ENCODE measurements at places on chromosomes 12 and 14. TPM values are rescaled to one million over a fixed set of nuclear protein-coding genes. Genes with fewer than 3 reads are reported as not detected.

DNA sequence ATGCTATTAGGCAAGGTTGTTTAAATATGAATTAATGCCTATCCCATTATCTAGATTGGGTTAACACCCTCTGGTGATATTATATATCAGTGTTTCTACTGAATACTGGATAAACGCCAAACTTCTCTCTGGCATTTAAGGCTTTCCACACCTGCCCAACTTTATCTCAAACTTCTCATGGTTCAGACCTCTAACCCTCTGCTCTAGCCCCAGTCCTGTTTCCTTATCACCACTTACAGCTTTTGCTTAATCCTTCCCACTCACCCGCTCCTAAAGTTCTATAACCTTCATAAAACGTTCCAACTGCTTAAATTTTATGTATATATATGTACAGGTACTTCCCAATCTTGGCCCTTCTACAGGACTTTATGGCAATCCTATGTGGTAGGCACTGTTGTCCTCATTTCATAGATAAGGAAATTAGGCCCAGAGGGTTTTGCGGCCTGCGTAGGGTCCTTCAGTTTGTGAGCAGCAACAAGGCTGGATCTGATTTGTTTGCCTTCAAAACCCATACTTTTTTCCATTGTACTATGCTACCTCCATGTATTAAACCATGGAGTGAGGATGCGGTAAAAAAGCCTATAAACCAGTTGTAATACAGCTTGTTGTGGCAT, 1.2 kb downstream of the LPCAT3 start:
- DNase-seq, result peak; percentile 5

DNA sequence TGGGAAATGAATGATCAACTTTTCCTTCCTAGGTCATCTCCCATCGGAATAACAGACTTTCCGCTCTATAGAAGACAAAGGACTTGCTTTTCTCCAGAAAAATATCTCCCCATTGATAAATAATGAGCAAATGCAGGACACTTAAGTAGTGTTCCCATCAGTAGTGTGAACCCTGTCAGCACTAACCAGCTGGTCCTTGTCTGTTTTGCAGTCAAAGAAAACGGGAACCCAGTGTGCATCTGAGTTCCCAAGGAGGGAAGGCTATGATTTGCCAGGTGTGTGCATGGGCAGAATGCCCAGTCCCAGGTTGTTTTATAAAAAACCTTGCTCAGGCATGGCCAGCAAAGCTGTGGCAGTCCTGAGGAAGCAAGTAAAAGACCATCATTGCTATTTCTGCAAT, 256.5 kb upstream of the HMGA2 start:
- no peak for DNase-seq

GRCh38 chr12:12628013-12628412, 16.3 kb downstream of the CREBL2 start:
- DNase-seq, result no peak

- peak; percentile 88 for DNase-seq
These were observed 613 bp downstream of the ARHGEF40 start for GRCh38 chr14:21070610-21071224.

DNA sequence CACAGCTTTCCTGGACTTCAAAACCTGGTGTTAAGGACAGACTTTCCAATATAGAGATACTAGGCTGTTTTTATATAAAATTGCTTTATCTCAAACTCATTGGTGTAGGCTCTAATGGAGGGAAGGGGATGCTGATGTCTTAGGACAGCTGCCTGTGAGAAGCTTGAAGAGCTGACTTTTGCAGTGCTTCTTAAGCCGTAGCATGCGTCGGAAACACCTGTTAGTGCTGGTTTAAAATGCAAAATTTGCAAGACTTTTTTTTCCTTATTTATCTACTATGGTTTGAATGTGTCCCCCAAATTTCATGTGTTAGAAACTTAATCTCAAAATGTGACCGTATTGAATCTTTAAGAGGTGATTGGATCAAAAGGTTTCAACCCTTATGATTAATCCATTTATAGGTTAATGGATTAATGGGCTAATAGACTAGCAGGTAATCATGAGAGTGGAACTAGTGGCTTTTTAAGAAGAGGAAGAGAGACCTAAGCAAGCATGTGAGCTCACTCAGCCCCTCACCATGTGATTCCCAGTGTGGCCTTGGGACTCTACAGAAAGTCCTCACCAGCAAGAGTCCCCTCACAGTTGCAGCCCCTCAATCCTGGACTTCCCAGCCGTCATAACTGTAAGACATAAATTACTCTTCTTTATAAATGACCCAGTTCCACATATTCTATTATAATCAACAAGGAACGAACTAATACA, 60.9 kb upstream of the FUT8 start:
- DNase-seq, result no peak

FGF6 gene
- polyA plus RNA-seq, result 28.2 TPM

UBR7 gene
- 30.3 TPM for polyA plus RNA-seq

GRCh38 chr14:90857866-90858265, 41.6 kb upstream of the TTC7B start:
- DNase-seq, result no peak

- DNase-seq, result no peak
These were observed 150.1 kb upstream of the FSCB start for GRCh38 chr14:44657203-44657602.

DNA sequence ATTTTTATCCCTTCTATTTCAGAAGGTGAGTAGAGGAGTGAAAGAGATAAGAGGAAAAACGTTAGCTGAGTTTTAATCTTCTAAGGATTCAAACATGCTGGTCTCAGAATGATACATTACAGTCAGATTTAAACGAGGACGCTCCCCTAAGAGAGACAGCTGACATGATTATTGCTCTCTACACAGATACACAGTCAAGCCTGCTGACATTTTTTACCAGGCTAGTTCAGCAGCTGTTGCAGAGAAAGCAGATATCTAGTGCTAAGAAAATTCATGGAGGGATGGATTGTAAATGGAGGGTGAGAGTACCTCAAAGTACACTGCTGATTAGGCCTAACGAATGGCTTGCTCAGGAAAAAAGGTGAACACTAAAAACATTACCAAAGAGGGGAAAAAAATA, 31.9 kb upstream of the SOS2 start:
- DNase-seq, result peak; percentile 15

GDF3 gene
- not detected for polyA plus RNA-seq

GABARAPL1 gene
- 25.4 TPM for polyA plus RNA-seq

GRCh38 chr14:103597623-103598377, 31.2 kb upstream of the KLC1 start:
- peak; percentile 45 for DNase-seq

- DNase-seq, result no peak
These were observed 11.7 kb upstream of the SERPINA6 start for GRCh38 chr14:94334872-94335271.

DNA sequence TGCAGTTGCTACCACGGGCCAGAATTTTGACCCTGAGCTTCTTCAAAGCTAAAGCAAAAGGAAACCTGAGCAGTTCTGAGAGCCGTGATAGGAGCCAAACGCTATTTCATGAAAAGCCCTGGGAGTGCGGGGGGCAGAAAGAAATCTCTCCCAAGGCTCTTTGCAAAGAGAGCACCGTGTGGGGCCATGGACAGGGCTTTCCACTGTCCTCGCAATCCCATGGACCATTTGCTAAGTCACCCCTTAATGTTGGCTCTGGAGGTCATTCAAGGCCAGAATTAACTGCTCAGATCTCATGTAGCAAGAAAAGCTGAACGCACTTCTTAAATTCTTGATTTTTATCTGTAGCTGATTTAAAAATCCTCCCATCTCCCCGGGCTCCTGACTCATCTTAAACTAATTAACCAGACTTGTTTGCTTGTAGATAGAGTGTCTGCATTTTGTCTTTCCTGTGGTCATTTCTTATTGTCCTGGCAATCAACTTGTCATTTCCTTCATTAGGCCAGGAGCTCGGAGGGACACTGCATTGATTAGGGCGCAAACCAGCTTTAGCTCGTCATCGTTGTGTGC, 24.8 kb downstream of the CLSTN3 start:
- DNase-seq, result no peak

- DNase-seq, result peak; percentile 81
These were observed 3.8 kb upstream of the SMARCC2 start for GRCh38 chr12:56193025-56193578.

- DNase-seq, result no peak
These were observed 145.4 kb upstream of the KITLG start for GRCh38 chr12:88725592-88726143.

OAS2 gene
- polyA plus RNA-seq, result 1.8 TPM

HOXC6 gene
- 9.6 TPM for polyA plus RNA-seq

DNA sequence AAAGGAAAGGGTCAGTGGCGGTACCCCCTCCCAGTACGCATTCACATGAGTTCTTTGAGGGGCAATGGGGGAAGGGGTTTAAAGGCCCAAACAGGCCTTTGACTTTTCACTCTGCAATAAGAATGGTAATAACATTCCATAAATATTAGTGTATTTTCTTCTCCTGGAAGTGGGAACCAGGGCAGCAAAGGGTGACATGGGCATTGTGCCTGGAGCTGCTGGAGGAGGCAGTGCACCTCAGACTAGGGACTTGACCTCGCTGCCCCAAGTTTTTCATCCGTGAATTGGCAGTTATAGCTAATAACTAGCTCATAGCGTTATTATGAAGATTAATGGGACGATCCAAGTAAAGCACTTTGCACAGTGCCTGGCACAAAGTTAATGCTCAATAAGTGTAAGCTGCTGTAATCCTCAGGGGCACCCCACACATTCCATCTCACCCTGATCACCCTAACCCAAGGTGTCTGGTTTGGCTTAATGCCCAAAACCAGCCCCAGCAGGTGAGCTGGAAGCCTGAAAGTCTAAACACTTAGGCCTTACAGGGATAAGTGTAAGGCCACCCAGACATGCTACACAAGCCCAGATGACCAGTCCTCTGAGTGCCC, 2.8 kb upstream of the KCNH3 start:
- DNase-seq, result no peak

GRCh38 chr14:88179716-88180115, 143.4 kb downstream of the KCNK10 start:
- no peak for DNase-seq

RAPGEF3 gene
- polyA plus RNA-seq, result 12.8 TPM

HNF1A gene
- polyA plus RNA-seq, result not detected

ADAM21 gene
- 0.60 TPM for polyA plus RNA-seq

CLEC9A gene
- 0.12 TPM for polyA plus RNA-seq

DCN gene
- 1,662 TPM for polyA plus RNA-seq

- no peak for DNase-seq
These were observed 76.9 kb downstream of the ATF7IP start for GRCh38 chr12:14442221-14442881.

GRCh38 chr14:51500776-51501175, 150.9 kb upstream of the FRMD6 start:
- no peak for DNase-seq

- DNase-seq, result no peak
These were observed 34.7 kb upstream of the CDKN3 start for GRCh38 chr14:54362089-54362504.

- no peak for DNase-seq
These were observed 4.5 kb downstream of the TCTN2 start for GRCh38 chr12:123675436-123675835.
